ENCODE measurements at places on chromosomes 12 and 14.

GRCh38 chr12:39352471-39353017 lies 90.4 kb downstream of the KIF21A start:
- no peak for DNase-seq

DNA sequence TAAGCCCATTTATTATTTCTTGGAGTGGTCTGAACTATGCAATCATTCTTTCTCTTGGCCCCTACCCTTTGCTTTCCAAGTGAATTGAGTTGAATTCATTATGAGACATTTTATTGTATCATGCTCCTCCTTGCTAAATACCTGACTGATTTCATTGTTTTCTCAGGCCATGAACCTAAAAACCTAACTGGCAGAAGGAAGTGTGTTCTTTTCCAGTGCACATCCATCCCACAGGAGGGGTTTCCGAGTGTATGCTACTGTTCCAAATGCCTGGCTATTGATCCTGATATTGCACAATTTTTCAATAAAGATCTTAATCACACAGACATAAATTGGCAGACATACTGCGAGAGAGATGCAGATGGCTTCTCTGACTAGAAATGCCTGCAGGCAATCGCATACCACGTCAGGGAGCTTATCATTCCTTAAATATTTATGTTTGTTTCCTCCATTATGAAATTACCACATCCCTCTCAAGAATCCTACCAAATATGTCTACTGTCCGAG lies 162.2 kb upstream of the EGLN3 start:
- DNase-seq: peak; percentile 57
- H3K36me3 ChIP-seq: no peaks in the 10 kb centered on the region
- H3K27ac ChIP-seq: peak overlapping the region; percentile 31
- H3K4me3 ChIP-seq: peak overlapping the region; percentile 28
- H3K4me1 ChIP-seq: peaks cover 27% of the 10 kb centered on the region

GRCh38 chr12:27355979-27356378 lies 23.3 kb downstream of the BMAL2 start:
- H3K27ac ChIP-seq: no peak overlapping the region
- no peaks in the 10 kb centered on the region for H3K27me3 ChIP-seq
- no peaks in the 10 kb centered on the region for H3K36me3 ChIP-seq
- DNase-seq: no peak

- H3K36me3 ChIP-seq: no peaks in the 10 kb centered on the region
- no peak for DNase-seq
- no peaks in the 10 kb centered on the region for H3K27me3 ChIP-seq
- peak overlapping the region; percentile 89 for H3K27ac ChIP-seq
- H3K4me1 ChIP-seq: peaks cover 29% of the 10 kb centered on the region
These were observed 16.2 kb downstream of the KRT80 start for GRCh38 chr12:52175371-52176350.

GRCh38 chr14:100446572-100446971 lies 123.4 kb downstream of the SLC25A47 start:
- H3K4me3 ChIP-seq: no peak overlapping the region
- no peaks in the 10 kb centered on the region for H3K4me1 ChIP-seq
- no peak overlapping the region for H3K27ac ChIP-seq
- no peaks in the 10 kb centered on the region for H3K36me3 ChIP-seq

DNA sequence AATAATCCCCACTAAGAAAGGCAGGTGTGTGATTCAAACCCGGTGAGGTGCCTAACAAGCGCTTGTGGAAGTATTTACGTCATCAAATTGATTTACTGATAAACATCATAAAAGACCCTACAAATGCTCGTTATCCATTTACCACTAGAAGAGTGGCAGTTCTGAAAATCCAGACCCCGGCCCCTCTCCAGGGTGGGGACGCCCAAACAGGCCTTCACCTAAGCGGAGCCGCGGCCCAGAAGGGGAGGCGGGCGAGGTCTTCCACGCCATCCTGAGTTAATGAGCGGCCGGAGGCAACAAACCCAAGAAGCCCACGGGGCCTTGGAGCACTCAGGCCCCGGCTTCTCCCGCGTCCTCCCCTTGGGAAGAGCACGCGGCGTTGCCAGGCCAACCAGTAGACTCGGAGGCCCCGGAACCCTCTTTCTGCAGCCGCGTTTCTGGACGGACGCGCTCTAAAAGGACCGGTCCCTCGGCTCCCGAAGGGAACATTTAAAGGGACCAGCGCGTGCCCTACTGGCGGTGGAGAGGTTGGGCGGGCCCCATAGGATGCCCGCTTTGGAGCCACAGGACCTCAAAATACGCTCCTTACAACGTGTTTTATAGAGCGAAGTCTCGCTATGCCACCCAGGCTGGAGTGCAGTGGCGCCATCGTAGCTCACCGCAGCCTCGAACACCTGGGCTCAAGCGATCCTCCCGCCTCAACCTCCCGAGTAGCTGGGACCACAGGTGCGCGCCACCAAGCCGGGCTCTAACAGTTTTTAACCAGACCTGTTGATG lies 3.5 kb downstream of the PTPN21 start:
- H3K4me1 ChIP-seq: peaks cover 12% of the 10 kb centered on the region
- H3K27me3 ChIP-seq: no peaks in the 10 kb centered on the region
- DNase-seq: no peak
- peak overlapping the region; percentile 45 for H3K27ac ChIP-seq
- peak overlapping the region; percentile 97 for H3K4me3 ChIP-seq

GRCh38 chr12:131166717-131167116 lies 213.0 kb downstream of the ADGRD1 start:
- no peak overlapping the region for H3K27ac ChIP-seq
- H3K27me3 ChIP-seq: no peaks in the 10 kb centered on the region
- H3K36me3 ChIP-seq: no peaks in the 10 kb centered on the region
- DNase-seq: no peak
- H3K4me3 ChIP-seq: no peak overlapping the region
- H3K4me1 ChIP-seq: no peaks in the 10 kb centered on the region

- H3K27me3 ChIP-seq: no peaks in the 10 kb centered on the region
- no peak overlapping the region for H3K4me3 ChIP-seq
- no peaks in the 10 kb centered on the region for H3K4me1 ChIP-seq
- DNase-seq: no peak
These were observed 11.7 kb downstream of the ZCCHC8 start for GRCh38 chr12:122489038-122489437.

- H3K27me3 ChIP-seq: no peaks in the 10 kb centered on the region
- no peaks in the 10 kb centered on the region for H3K4me1 ChIP-seq
- no peak overlapping the region for H3K27ac ChIP-seq
- no peak for DNase-seq
- no peaks in the 10 kb centered on the region for H3K36me3 ChIP-seq
These were observed 78.6 kb downstream of the KCNK13 start for GRCh38 chr14:90140298-90140955.

- no peak overlapping the region for H3K4me3 ChIP-seq
- H3K27ac ChIP-seq: no peak overlapping the region
- DNase-seq: no peak
- H3K4me1 ChIP-seq: no peaks in the 10 kb centered on the region
These were observed 1385.8 kb upstream of the FLRT2 start for GRCh38 chr14:84144166-84144565.

DNA sequence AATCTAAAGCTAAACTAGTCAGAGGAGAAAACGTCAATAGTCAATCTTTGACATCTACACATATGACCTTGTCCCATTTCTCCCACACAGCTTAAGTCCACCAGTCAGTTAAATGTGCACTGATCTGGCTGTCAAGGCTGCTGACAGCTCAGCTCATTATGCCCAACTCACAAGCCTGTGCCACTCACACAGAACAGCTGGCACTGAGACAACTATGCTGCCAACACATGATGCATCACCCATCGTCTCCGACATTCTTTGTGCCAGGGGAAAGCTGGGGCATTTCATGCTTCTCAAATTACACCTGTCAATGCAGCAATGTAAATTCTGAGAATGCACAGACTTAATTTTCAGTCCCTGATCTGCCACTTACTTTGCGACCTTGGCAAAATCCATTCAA lies 25.3 kb downstream of the GNS start:
- H3K27ac ChIP-seq: no peak overlapping the region
- peak; percentile 38 for DNase-seq
- peaks cover 6% of the 10 kb centered on the region for H3K36me3 ChIP-seq
- H3K4me1 ChIP-seq: peaks cover 30% of the 10 kb centered on the region
- H3K4me3 ChIP-seq: no peak overlapping the region
- no peaks in the 10 kb centered on the region for H3K27me3 ChIP-seq

DNA sequence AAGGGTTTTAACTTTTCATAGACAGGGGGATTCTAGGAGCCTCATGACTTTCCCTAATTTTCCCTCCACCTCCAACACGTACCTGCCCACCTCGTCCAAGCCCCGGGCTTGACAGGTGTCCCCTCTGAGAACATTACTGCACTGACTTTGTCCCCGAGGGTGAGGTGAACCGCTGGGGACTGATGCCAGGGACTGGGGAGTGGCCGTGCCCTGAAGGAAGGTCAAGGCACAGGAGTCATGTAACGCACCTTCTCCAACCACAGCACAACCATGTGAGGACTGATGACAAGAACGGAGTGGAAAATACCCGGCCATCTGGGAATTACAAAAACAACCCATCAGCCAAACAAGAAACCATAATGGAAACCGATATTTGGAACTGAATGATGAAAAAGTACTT lies 214.7 kb upstream of the C14orf180 start:
- no peak for DNase-seq
- H3K4me1 ChIP-seq: no peaks in the 10 kb centered on the region
- H3K4me3 ChIP-seq: no peak overlapping the region
- no peaks in the 10 kb centered on the region for H3K36me3 ChIP-seq
- no peaks in the 10 kb centered on the region for H3K27me3 ChIP-seq

DNA sequence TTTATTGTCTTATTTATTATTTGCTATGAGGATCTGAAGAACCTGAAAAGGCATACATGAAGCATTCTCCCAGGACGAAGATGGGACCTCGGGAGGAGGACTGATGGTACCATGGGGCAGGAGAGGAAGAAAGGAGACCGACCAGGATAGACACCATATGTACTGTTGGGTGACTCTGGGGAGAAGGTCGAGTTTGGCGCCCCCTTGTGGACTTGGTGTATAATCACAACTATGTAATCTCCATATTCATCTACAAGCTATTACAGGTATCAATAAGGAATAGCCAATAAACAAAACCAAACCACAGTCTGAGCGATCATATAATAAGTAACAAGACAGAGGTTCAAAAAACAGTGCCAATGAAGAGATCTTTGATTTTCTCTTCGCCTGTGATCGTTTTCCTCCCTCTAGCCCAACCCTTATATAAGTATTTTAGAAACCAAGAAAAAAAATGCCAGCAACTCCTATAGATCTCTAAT lies 139.1 kb downstream of the SPTSSA start:
- H3K27ac ChIP-seq: no peak overlapping the region
- no peak overlapping the region for H3K4me3 ChIP-seq
- no peaks in the 10 kb centered on the region for H3K36me3 ChIP-seq
- no peak for DNase-seq

DNA sequence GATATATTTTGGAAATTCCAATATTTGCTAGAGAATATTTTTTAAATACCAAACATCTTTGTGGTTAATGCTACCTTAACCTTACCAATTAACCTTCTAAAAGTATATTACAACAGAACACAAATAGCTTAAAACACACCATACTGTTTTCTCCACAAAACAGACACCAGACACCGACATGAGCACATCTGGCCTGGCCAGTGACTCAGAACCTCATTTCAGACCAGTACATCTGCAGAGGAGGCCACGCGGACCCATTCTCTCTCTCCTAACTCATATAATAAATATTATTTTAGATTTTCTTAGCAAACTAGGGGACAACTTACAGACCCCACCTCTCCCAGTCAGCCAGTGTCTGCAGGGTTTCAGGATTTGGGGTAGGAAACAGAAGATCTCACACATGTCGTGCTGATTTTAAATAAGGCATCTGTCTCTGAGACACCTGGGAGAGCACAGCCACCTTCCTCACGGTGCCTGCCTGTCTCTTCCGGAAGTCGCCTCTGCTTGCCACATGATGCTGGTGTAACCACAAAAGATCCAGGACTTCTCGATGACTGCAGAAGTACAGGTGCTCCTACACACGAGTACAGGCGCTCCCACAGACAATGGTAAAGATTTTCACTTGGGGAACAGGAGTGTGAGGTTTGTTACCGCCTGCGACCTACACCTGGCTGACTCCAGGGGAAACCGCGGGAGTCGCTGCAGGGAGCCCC lies 9.7 kb upstream of the ANKLE2 start:
- no peak overlapping the region for H3K4me3 ChIP-seq
- H3K36me3 ChIP-seq: peaks cover 39% of the 10 kb centered on the region
- H3K27ac ChIP-seq: no peak overlapping the region
- H3K4me1 ChIP-seq: no peaks in the 10 kb centered on the region

- H3K4me3 ChIP-seq: no peak overlapping the region
- no peaks in the 10 kb centered on the region for H3K36me3 ChIP-seq
- no peak overlapping the region for H3K27ac ChIP-seq
- no peaks in the 10 kb centered on the region for H3K4me1 ChIP-seq
These were observed 22.7 kb upstream of the IFNG-AS1 start for GRCh38 chr12:67966560-67966959.

DNA sequence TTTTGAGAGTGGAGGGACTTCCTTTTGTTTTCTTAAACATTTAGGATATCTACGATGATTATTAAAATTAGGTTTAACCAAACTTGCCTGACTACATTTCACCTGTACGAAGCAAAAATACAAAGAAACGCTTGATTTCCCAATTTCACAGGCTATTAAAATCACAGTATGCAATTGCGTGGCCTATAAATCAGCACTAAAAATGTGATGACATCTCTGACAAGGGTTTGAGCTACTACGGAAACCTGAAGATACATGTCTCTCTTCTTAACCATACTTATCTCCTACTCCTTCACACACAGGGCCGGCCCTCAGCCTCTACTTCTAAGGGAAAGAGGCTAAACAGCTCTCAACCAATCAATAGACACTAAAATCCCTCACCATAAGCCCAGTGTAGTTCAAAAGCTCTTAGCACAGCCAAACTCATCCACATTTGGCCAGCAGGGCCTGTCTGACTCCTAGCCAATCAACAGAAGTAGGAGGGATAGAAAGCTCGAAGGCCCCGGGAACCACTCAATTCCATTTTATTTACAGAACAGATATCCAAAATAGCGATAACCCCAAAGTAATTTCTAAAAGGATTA lies 137.3 kb downstream of the FOXN3 start:
- no peaks in the 10 kb centered on the region for H3K27me3 ChIP-seq
- no peaks in the 10 kb centered on the region for H3K4me1 ChIP-seq
- no peak overlapping the region for H3K27ac ChIP-seq
- no peaks in the 10 kb centered on the region for H3K36me3 ChIP-seq
- no peak overlapping the region for H3K4me3 ChIP-seq

DNA sequence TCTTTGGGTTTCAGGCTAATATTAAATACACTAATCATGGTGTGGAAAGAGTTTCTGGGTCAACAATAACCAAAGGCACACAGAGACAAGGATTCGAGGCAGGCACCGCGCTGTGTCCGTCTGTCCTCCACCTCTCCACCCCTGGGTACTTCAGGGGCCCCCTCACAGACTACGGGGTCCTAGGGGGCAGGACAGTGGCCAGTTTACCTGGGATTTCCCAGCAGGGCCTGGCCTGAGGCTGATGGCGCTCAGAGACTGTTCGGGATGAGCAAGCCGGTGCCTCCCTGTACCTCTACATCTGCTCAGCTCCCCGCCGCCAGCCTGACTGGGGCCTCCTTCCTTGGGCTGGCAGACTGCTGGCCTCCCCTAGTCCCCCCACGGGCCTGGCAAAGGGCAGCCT lies 18.1 kb upstream of the EIF5 start:
- H3K4me3 ChIP-seq: no peak overlapping the region
- no peaks in the 10 kb centered on the region for H3K36me3 ChIP-seq
- no peaks in the 10 kb centered on the region for H3K27me3 ChIP-seq
- peaks cover 5% of the 10 kb centered on the region for H3K4me1 ChIP-seq
